ENCODE measurements at places on chromosomes 1 and 21. TPM values are rescaled to one million over a fixed set of nuclear protein-coding genes. Genes with fewer than 3 reads are reported as not detected.
A peak's percentile ranks its signal among the peaks of the same experiment; 100 is the strongest.

DNA sequence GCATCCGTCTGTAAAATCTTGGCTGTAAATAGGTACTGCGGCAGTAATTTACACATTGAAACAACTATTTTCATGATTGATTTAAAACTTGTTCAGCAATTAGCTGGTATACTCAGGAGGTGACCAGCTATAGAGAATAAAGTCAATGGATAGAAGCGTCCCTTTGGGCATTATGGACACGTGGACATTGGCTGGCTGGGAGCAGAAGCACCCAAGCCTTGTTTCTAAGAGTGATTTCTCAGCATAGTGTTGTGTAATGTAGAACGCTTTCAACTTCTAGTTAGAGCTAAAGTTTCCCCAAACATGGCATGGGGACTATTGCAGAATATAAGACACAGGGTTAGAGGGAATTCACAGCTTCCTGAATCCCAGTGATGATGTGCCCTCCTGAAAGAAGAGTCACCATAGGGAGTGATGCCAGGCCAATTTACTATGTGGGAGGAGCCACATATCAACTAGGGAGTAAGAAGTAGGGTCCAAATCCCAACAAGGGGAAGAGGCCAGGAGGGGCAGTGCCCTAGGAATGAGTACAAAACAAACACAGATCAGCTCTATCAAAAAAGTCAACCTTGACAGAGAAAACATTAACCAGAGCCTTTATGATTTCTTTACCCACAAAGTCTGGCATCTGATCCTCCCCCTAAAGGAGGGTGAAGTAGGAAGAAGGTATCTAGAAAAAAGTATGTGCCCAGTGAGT, 92.7 kb downstream of the SUSD4 start:
- no peak for DNase-seq

- no peak for DNase-seq
Observed at GRCh38 chr1:116125758-116126157, 14.6 kb downstream of the MAB21L3 start.

DNA sequence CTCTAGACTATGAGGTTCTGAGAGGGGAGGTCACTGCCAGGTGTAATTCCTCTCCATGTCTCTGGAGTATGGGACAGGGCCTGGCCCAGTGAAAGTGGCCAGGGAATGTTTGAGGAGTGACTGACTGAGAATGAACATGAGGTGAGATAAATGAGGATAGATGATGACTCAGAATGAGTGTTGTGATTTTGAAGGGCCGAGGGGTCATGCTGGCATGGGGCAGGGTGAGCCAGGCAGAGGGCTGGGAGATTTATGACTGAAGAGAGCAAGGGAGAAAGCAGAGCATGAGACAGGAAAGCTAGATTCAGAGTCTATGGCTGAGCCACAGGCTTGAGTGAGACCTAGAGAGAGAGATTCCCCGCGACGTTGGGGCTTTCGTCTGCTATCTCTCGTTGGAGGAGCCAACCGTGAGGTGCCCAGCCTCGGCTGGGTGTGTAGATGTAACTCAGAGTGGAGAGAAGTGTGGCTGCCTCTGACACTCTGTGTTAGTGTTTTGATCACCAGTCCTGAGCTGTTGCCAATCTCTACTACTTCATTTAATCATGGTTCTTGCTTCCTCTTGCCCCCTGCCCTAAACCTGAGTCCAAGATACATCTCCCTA, 50.1 kb downstream of the FOXD2 start:
- DNase-seq, result no peak

GRCh38 chr1:72845381-72845780, 563.0 kb upstream of the NEGR1 start:
- DNase-seq, result peak; percentile 26

DNA sequence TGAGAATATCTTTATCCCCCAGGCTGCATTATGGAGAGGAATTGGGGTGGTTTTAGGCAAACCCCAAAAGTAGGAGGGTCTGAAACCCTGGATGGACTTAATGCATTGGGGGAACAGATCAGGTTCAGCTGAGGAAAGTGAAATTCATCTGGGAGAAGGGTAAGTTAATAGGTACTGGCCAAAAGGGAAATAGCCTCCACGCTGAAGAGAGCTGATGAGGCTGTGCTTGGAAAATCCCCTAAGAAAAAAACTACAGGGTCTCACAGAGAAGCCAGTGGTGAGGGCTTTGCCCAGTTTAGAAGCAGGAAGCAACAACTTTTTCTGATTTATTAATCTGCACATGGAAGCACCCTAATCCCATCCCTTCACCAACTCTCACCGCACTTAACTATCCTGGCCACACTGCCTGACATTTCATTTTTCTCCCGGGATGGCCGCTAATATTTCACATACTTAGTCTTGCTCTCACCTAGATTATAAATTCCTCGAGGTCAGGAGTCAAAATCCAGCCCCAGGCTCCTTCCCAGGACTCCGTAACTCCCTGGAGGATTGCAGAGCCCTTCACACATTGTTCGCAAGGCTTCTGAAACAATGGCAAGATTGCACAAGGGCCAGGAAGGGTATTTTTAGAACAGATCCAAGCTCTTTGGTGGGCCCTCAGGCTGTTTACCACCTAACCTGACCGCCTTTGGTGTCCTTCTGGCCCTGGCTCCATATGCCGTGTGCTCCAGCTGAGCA, 60.9 kb upstream of the TARBP1 start:
- DNase-seq, result no peak

GRCh38 chr1:65577278-65577677, 156.8 kb downstream of the LEPR start:
- DNase-seq, result no peak

GRCh38 chr1:94079080-94079940, 41.6 kb downstream of the ABCA4 start:
- no peak for DNase-seq

- DNase-seq, result no peak
Observed at GRCh38 chr1:58573705-58574591, 3.1 kb downstream of the TACSTD2 start.

- DNase-seq, result no peak
Observed at GRCh38 chr1:168455764-168456163, 88.0 kb downstream of the XCL2 start.

- DNase-seq, result no peak
Observed at GRCh38 chr1:172478485-172478884, 34.6 kb upstream of the PIGC start.

- DNase-seq, result no peak
Observed at GRCh38 chr1:55635856-55636255, 420.7 kb upstream of the USP24 start.

DNA sequence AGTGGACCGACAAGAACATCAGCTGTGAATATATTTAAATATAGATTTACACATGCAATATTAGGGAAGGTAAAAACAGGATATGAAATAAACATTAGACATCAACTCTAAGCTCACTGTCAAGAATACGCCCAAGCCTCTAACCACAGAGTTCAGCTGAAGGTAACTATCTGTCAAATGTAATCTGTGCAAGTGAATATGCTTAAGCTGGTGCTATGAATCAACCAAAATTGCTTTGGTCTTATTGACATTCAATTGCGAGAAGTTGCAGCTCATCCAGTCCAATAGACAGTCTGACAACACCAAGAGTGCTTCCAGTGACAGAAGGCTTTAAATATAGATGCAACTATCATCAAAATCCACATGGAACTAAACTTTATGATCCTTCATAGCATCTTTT, 32.3 kb downstream of the USH2A start:
- no peak for DNase-seq

DNA sequence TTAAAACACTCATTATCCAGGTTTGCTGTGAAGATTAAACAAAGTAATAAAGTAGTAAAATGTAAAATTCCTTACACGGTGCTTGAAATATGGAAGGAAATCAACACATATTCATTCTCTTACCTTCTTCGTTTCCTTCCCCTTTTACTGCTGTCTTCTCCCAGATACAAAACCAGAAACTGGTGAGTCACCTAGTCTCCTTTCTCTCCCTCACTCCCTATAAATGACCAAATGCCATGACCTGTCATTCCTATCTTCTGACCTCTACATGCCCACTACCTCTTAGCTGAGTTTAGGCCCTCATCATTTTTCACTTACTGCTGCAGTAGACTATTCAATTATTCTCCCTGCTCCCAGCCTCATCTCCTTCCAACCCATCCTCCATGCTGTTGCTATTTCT, 4.3 kb upstream of the NR1I3 start:
- no peak for DNase-seq

DNA sequence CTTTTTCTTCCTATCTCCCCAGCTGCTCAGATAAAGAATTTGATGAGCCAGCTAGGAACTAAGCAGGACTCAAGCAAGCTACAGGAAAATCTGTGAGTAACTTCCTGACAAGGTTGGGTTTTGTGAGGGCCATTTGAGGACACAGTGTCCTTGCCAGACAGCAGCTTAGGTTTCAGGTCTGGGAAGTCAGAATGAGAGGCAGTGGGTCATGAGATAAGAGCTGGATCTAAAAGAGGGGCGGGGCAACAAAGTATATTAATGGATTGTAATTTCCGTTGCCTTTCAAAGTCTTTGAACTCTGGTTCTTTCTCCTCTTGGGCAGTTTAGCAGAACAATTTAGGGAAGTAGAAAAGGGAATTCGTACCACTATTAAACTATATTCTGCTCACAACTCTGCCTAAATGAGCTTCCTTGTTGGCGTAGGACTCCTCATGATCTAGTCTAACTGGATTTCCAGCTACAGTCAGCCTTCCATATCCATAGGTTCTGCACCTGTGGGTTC, 16.6 kb downstream of the STX12 start:
- peak; percentile 21 for DNase-seq

DNA sequence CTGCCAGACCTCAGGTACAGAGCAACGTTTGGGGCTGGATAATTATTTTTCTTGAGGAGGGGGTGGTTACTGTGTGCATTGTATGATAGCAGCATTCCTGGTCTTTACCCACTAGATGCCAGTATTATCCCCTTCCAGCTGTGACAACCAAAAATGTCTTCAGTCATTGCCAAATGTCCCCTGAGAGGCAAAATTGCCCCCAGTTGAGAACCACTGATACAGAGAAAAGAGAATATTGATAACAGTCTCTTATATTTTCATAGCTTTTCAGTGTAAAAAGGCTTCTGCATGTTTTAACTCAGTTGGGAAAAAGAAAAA, 51.8 kb upstream of the SYT14 start:
- no peak for DNase-seq

- no peak for DNase-seq
Observed at GRCh38 chr21:45003331-45004058, 63.7 kb downstream of the SLX9 start.

DNA sequence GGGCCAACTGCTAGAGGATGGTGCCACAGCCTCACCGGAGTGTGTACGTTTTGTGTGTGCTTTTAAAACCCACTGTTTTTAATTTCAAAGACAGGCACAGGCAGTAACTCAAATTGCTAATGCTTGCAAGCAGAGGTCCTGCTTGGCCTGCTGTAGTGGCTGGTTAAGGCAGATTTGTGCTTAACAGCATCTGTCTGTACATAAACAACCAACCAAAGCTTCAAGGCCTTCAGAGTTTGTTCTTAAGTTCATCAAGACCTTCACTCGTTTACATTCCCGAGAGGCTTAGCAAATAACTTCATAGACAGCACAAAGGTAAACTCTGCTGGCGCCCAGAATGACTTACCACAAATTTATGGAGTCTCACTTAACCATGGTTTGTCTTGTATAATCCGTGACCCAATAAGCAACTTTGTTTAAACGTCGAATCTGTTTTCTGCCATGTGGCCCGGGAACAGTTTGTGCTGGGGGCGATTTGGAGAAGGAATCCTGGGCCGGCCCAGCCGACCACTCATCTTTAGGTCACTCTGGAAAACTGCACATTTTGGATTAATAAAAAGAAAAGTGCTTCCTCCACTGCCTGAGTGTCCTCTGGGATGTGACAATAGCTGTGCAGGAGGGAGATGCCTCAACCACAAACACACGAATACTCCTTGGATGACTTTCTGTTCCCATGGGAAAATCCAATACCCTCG, 58.1 kb downstream of the CAPZB start:
- DNase-seq, result peak; percentile 34

- DNase-seq, result no peak
Observed at GRCh38 chr1:31981972-31982371, 31.7 kb upstream of the KHDRBS1 start.

DNA sequence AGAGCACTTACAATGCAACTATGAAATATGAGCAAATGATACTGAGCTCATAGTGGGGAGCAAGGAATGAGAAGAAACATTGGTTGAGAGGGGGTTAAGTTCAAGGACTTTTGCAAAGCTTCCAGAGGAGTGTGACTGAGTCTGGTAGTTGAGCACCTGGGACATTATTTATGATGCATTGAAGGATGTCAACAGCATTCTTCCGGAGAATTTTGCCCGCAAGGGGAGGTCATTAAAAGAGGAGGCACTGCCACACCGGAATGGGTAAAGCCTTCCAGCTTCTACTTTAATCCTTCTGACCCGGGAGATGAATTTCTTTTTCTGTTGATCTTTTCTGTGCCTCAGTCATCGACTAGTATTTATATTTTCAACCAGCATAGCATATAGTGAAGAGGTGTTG, 208.4 kb upstream of the CAMK1G start:
- no peak for DNase-seq

The PLA2G2E gene
- not detected for total RNA-seq

The TMEM200B gene
- total RNA-seq, result 8.2 TPM

The ADGRB2 gene
- 10.5 TPM for total RNA-seq

The GPR25 gene
- total RNA-seq, result not detected

The BARHL2 gene
- total RNA-seq, result not detected

The LCE2B gene
- total RNA-seq, result not detected

The KCNQ4 gene
- total RNA-seq, result not detected

The RGS8 gene
- total RNA-seq, result not detected

The ELAPOR1 gene
- 2.5 TPM for total RNA-seq
